ENCODE measurements at places on chromosomes 1 and 21.

DNA sequence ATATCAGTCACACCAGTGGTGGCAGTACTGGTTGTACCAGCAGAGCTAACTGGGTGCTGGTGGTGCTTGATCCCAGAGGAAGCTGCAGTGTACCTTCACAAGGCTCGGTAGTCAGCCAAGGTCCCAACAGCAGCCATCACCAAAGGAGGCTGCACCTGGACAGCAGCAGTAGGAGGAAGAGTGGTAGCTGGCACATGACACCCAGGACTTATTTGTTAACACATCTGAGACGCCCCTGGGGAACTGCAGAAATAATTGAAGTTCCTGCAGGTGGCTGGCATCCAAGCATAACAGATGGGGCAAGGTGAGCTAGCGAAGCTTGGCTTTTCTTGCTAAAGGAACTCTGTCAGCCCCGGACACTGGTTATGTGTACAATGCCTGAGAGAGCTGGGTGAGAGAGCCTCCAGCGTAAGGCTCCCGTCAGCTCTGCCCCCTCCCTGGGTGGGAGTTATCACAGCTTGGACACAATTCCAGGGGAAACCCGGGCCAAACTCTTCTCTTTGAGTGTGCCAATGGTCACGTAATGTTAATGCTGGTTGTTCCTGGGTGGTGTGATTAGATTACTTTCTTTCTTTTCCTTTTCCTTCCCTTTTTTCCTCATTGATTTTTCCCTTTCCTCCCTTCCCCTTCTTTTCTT, 29.1 kb upstream of the PARP1 start:
- DNase-seq, result no peak

GRCh38 chr1:203649551-203649998, 22.9 kb downstream of the ATP2B4 start:
- DNase-seq, result no peak

- DNase-seq, result no peak
Observed at GRCh38 chr1:234844479-234845031, 234.6 kb upstream of the IRF2BP2 start.

DNA sequence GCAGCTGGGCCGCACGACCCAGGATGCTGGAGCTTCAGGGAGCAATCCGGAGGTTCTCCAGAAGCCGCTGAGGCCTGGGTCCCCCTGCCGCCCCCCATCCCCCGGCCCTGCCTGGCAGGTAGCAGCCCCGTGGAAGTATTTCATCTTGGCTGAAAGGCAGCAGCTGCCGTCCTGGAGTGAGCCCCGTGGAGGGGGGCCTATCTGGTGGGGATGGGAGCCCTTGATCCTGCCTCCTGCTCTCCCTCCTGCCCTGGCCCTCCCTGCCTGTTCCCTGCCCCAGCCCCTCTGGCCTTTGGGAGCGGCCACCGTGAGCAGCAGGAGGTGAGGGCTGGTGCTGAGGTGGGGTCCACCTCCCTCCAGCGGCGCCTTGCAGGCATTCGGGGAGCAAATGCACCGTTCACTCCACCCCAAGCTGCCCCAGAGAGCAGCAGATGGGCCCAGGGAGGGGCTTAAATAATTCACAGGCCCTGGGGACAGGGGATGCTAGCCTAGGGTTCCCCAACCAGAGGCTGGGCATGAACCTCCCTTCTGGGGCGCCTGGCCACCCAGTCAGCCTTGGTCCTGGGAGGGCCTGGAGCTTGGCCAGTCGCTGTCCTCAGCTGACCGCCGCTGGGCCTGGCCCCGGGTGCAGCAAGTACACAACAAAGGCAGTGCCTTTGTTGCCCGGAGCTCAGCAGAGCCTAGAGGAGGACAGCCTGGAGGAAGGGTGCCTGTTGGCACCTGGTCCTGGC, 23.7 kb upstream of the PLCH2 start:
- DNase-seq, result no peak

DNA sequence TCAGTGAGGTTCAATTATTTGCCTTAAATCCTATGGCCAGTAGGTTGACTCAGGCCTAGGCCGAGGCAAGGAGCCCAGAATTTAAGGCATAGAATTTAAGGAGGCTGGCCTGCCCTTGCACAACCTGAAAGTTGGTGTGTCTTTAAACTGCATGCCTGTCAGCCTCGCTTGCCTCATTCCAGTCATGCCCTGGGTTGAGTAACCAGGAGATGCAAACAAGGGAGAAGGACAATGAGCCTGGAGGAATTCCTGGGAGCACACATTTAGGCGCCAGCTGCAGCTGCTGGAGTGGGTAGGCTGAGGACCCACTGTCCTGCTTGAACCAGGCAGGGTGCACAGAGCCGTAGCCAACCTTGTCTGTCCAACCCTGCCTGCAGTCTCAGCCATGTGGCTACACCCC, 11.7 kb downstream of the CD2 start:
- no peak for DNase-seq

DNA sequence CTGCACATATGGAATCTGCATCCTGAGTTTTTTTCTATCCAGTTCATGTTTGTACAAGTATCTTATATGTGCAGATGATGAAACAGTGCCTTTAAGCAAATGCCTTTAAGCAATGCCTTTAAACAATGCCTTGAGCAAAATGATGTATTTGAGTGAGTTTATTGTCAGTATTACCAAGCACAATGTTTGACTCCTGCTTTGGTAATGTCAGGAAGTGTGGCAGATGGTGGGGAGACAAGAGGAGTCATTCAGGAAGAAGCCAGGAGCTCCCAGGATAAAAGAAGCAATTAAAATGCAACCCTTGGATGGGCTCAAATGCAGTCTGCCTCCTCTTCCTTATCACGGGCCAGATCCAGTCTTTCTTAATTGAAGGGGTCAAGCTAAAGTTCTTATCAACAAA, 108.7 kb upstream of the KCNJ15 start:
- no peak for DNase-seq

GRCh38 chr1:100127226-100127625, 5.5 kb downstream of the SASS6 start:
- no peak for DNase-seq

GRCh38 chr1:1616045-1616790, 918 bp downstream of the MIB2 start:
- no peak for DNase-seq

- DNase-seq, result no peak
Observed at GRCh38 chr1:92482665-92483609, 3.8 kb downstream of the GFI1 start.

DNA sequence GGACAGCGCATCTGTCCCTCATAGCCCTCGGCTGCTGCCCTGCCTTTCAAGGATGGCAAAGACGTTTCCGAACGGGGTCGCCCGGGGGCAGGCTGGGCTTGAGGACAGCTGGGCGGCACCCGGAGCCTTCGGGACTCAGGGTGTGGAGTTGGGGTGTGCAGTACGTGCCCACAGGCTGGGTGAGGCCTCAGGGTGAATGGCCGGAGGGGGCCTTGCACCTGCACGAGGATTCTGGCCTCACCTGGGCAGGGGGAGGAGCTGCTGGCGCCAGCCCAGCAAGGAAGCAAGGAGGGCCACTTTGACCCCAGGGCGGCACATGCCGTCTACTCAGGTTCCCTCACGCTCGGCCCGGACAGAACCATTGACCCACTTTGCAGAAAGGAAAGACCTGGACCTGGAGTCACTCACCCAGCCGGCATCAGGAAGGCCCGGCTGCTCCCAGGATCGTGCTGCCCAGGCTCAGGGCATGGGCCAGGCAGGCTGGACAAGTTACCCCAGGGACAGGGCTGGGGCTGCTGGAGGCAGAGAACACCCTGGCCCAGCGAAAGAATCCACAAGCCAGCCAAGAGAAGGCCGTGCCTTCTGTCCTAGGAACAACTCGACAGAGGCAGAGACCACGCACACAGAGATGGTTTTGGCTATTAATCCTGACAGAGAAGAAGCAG, 65.1 kb upstream of the TTC34 start:
- DNase-seq, result no peak

- DNase-seq, result no peak
Observed at GRCh38 chr1:179823693-179824092, 53.9 kb downstream of the TOR1AIP2 start.

DNA sequence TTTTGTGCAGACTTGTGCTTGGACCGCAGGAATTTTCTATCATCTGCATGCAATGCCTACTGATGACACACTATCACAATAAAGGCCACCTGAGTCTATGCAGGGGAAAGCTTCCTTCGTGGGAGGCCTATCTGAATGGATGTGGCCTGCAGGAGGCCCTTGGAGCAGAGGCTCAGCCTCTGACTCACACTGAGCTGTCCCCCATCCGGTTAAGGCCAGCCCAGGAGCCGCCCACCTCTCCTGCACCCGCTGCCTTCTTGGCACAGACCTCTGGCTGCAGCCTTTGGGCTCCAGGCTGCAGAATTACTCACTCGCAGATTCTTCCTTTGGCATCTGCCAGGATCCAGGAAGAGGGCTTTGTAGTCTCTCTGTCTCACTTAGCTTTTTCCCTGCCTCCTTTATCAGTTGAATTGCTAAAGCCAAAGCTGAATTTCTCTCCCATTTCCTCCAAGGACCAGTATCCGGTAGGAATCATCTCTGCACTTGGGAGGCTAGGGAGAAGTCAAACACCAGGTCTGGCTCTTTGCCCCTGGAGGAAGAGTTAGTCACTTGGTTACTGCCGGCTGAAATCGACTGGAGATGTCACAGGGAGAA, 65.1 kb upstream of the JUN start:
- DNase-seq, result no peak

GRCh38 chr1:173332026-173332425, 124.9 kb upstream of the TNFSF4 start:
- no peak for DNase-seq

DNA sequence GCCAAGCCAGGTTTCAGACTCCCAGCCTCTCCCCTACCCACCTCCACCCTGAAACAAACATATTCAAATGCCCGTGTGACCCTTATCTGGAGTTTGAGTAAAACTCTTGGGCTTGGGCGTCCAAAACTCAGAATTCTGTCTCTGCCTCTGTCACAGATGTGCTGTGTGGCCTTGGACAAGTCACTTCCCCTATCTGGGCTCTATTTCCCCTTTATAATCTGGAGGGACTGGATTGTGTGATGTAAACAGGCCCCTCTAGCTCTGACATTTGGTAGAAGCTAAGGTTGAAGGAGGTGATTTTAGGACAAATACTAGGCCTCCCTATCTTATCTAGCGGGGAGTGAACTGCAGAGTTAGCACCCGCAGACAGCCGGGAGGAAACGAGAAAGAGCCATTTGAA, 67.5 kb downstream of the IGSF21 start:
- DNase-seq, result no peak

GRCh38 chr1:180524915-180525714, 22.7 kb upstream of the ACBD6 start:
- no peak for DNase-seq

DNA sequence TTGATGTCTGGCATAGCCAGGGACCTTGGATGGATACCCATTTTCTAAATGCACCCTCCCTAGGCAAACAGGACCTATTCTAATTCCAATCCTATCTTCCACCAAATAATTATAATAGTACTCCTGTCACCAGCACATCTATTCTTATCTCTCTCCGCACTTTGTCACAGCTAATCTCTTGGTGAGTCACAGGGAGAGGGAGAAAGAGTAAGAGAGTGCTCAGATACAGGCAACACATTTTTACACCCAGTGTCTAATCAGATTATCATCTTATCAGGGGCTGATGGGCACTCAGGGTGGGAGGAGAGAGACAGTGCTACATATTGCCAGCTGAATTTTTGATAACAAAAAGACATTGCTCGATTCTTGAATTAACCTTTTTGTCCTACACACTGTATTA, 275.0 kb upstream of the BEND5 start:
- DNase-seq, result no peak

DNA sequence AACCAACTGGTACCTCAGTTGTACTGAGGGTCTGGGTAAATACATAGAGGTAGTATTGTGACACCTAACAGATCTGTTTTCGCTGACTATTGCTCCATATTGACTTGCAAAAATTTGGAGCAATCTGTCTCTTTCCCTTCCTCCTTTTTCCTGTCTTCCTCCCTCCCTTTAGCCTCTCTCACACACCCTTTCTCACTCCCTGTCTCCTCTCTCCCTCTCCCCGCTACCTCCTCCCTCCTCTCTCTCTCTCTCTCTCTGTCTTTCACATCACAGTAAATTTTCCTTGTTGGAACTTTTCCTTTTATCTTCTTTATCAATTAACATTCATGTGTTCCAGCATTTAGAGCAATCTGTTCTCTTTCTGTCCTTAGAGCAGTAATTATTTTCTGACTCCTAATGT, 278.2 kb downstream of the NTNG1 start:
- DNase-seq, result no peak

DNA sequence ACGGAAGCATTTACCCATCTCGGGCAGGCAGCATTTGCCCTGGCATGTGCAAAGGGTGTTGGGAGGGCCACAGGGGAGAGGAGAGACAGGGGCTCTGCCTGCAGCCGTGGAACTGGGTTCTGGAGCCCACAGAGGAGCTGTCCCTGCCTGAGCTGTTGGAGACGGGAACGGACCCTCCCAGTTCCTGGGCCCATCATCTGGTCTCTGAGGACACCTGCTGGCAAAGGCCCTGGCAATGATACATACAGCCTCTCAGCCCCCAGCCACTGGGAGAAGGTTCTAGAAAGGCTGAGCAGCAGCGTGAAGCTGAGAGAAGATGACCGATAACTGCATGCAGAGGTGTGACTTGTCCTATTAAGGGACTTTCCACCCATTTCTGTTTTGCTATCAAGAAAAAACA, 31.4 kb downstream of the FAAP20 start:
- DNase-seq, result no peak

GRCh38 chr1:2845869-2846268, 44.4 kb upstream of the TTC34 start:
- no peak for DNase-seq

DNA sequence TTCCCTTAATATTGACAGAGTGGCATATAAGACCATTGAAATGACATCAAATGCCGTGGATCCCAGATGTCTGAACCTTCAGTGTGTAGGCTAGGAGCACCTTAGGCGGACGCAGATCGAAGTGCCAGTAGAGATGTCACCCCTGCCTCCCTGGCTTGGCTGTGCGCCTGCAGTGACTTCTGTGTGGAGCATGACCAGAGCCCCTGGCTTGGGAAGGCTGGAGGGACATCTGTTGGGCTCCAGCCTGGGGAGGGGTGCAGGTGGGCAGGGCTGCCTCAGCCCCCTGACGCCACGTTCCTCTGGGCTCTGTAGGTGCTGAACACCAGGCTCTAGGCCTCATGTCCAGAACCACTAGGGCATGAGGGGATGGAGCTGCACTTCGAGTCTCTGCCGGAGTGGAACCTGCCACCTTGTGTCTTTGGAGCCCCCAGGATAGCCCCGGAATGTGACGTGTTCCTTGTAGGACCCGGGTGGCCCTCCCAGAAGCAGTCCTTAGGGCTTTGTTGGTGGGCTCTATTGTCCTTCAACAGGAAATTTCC, 103.8 kb downstream of the ADARB1 start:
- no peak for DNase-seq

- DNase-seq, result no peak
Observed at GRCh38 chr1:222167111-222167510, 380.8 kb downstream of the HHIPL2 start.

- no peak for DNase-seq
Observed at GRCh38 chr1:241825581-241825980, 22.4 kb upstream of the EXO1 start.
